ENCODE measurements at places on chromosomes 4 and X. TPM values are rescaled to one million over a fixed set of nuclear protein-coding genes. Genes with fewer than 3 reads are reported as not detected.

DNA sequence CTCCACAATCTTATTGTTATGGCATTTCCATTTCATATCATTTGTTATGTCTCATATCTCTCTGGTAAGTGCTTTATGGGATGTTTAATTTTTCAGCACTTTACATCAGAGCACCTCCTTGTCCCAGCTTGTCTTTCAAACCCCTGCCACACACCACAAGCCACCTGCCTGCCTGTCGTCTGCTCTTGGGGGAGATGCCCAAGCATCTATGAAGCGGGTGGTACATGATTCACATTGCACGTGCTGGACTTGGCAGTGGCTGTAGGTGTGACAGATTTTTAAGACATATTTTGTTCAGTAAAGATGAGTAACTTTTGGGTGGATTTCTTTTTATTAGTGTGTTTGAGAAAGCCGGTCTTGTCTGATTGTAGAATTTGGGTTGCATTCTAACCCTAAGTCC is 14.2 kb upstream of the SPATA4 start:
- no peak overlapping the region for H3K27ac ChIP-seq
- H3K27me3 ChIP-seq, result peaks cover 4% of the 10 kb centered on the region
- no peak for DNase-seq
- no peaks in the 10 kb centered on the region for H3K4me1 ChIP-seq
- no peaks in the 10 kb centered on the region for H3K36me3 ChIP-seq
- no peak overlapping the region for H3K4me3 ChIP-seq

- no peaks in the 10 kb centered on the region for H3K27me3 ChIP-seq
- H3K4me3 ChIP-seq, result no peak overlapping the region
- DNase-seq, result no peak
- no peaks in the 10 kb centered on the region for H3K4me1 ChIP-seq
Observed at GRCh38 chrX:37599729-37600128, 28.3 kb downstream of the LANCL3 start.

DNA sequence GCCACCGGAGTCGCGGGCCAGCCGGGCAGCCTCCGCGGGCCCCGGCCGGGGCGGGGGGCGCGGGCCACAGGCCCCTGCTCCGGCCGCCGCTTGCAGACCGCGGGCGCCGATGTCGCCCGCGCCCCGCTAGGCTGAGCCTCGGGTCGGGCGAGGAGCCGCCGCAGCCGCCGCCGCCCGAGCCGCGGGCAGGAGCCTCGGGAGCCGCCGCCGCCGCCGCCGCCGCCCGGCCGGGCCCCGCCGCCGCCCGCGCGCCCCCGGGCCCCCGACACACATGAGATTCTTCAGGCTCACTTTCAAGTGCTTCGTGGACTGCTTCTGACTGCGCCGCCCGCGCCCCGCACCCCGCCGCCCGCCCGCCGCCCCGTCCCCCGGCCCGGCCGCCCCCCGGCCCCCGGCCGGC is 345 bp downstream of the SLC6A8 start:
- H3K36me3 ChIP-seq, result no peaks in the 10 kb centered on the region
- no peaks in the 10 kb centered on the region for H3K27me3 ChIP-seq
- H3K4me3 ChIP-seq, result no peak overlapping the region
- no peak overlapping the region for H3K27ac ChIP-seq

- H3K4me3 ChIP-seq, result no peak overlapping the region
- peaks cover 74% of the 10 kb centered on the region for H3K4me1 ChIP-seq
- DNase-seq, result no peak
- H3K27me3 ChIP-seq, result no peaks in the 10 kb centered on the region
- H3K36me3 ChIP-seq, result no peaks in the 10 kb centered on the region
- H3K27ac ChIP-seq, result peak overlapping the region; percentile 69
Observed at GRCh38 chr4:76757418-76757939, 140.5 kb downstream of the SOWAHB start.

- no peak overlapping the region for H3K4me3 ChIP-seq
- H3K27me3 ChIP-seq, result no peaks in the 10 kb centered on the region
- H3K27ac ChIP-seq, result no peak overlapping the region
- H3K36me3 ChIP-seq, result no peaks in the 10 kb centered on the region
Observed at GRCh38 chr4:131054489-131055019, 1958.6 kb downstream of the C4orf33 start.

DNA sequence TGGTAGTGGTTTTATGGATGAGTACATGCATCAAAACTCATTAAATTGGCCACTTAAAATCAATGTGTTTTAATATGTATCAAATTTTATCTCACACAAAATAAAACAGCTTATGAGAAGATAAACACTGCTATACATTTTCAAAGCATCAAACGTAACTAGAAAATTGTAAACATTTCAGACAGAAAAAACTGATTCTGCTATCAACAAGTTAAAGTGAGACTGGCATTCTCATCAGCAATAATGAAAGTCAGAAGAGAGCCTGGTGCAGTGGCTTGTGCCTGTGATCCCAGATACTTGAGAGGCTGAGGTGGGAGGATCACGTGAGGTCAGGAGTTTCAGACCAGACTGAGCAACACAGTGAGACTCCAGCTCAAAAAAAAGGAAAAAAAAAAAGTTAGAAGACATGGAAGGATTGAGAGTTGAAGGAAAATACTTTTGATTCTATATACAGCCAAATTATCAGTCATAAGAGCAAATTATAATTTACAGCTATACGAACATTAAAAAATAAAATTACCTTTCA is 2.9 kb downstream of the TBCK start:
- DNase-seq, result no peak
- H3K36me3 ChIP-seq, result peaks cover 8% of the 10 kb centered on the region
- H3K4me1 ChIP-seq, result peaks cover 33% of the 10 kb centered on the region
- peak overlapping the region; percentile 93 for H3K27ac ChIP-seq
- peak overlapping the region; percentile 8 for H3K4me3 ChIP-seq

DNA sequence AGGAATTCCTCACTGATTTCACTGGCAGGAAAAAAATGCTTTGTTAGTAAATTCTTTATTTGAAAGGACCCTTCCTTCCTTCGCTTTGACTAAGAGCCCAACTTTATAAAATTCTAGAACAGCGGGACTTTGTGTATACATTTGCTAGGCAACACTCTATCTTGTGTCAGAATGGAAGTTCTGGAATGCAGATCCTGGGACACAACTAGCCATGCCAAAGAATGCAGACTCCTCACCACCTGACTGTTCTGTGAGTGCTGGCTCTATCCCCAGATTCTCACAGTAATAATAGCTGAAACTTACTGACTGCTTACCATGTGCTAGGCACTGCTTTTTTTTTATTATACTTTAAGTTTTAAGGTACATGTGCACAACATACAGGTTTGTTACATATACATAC is 73.3 kb upstream of the ZDHHC15 start:
- H3K4me3 ChIP-seq, result no peak overlapping the region
- DNase-seq, result no peak
- H3K36me3 ChIP-seq, result no peaks in the 10 kb centered on the region
- no peaks in the 10 kb centered on the region for H3K4me1 ChIP-seq
- no peaks in the 10 kb centered on the region for H3K27me3 ChIP-seq

DNA sequence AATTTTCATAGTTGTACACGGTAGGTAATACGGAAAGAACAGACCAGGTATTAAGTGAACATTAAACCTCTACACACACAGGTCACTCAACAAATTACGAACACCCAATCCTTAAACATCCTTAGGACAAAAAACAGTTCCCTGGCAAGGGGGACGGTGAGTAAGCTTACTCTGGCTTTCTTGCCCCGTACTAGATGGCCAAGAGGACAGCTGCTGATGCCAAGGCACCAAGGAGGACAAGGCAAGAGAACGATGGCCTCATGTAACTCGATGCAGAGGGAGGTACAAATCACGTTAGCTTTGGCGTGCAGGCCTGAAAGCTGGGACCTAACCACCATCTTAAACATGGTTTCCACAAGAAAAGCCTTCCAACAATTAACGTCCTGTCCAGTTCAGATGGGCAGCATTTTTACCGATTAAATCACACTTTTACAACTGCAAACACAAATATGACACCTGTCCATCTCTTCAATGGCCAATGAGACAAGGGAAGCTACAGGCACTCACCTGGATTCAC is 23.7 kb downstream of the FAT1 start:
- H3K27ac ChIP-seq, result peak overlapping the region; percentile 94
- no peak for DNase-seq
- H3K27me3 ChIP-seq, result no peaks in the 10 kb centered on the region
- peaks cover 32% of the 10 kb centered on the region for H3K36me3 ChIP-seq

DNA sequence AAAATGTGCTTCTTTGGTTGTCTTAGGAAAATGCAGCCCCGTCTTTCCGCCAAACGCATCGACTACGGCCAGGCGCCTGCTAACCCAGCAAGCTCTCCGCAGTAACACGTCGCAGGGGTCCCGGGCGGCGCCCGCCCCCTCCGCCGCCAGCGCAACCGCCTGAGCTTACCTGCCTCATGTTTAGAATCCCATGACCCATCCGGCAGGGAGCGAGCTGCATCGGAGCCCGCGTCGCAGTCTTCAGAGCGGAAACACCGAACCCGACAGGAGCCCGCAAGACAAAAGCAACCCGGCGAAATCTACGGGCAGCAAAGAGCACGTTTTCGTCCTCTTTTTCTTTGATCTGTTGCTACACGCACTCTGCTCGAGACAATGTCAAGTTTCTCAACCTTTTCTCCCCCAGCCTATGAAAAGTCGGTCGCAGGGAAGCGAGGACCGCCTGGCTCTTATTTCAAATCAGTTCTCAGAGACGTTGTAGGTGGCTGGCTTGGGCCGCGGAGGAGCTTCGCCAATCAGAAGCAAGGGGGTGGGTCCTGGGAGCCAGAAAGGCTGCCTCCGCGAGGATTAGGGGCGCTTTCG is at the start of gene MID1:
TSS of gene MID1 (minus strand) at position 465 of the 579 bp plus-strand sequence. CDS start 53,038 bp downstream, outside the sequence.
- no peak for DNase-seq
- no peaks in the 10 kb centered on the region for H3K36me3 ChIP-seq
- H3K4me1 ChIP-seq, result peaks cover 45% of the 10 kb centered on the region
- H3K27ac ChIP-seq, result peak within 1 kb of the TSS; percentile 91

- no peak for DNase-seq
- H3K27me3 ChIP-seq, result peaks cover 38% of the 10 kb centered on the region
- no peak overlapping the region for H3K4me3 ChIP-seq
- no peaks in the 10 kb centered on the region for H3K36me3 ChIP-seq
- H3K27ac ChIP-seq, result no peak overlapping the region
Observed at GRCh38 chr4:8079031-8079885, 79.4 kb downstream of the ABLIM2 start.

- no peaks in the 10 kb centered on the region for H3K36me3 ChIP-seq
- no peak for DNase-seq
- H3K27me3 ChIP-seq, result peaks cover 25% of the 10 kb centered on the region
- no peak overlapping the region for H3K4me3 ChIP-seq
- no peak overlapping the region for H3K27ac ChIP-seq
Observed at GRCh38 chr4:109996526-109996925, 83.8 kb downstream of the EGF start.

GRCh38 chr4:177770776-177771175 is 328.5 kb upstream of the AGA start:
- H3K27ac ChIP-seq, result no peak overlapping the region
- H3K36me3 ChIP-seq, result no peaks in the 10 kb centered on the region
- no peak overlapping the region for H3K4me3 ChIP-seq
- H3K4me1 ChIP-seq, result no peaks in the 10 kb centered on the region
- peaks cover 3% of the 10 kb centered on the region for H3K27me3 ChIP-seq
- no peak for DNase-seq

DNA sequence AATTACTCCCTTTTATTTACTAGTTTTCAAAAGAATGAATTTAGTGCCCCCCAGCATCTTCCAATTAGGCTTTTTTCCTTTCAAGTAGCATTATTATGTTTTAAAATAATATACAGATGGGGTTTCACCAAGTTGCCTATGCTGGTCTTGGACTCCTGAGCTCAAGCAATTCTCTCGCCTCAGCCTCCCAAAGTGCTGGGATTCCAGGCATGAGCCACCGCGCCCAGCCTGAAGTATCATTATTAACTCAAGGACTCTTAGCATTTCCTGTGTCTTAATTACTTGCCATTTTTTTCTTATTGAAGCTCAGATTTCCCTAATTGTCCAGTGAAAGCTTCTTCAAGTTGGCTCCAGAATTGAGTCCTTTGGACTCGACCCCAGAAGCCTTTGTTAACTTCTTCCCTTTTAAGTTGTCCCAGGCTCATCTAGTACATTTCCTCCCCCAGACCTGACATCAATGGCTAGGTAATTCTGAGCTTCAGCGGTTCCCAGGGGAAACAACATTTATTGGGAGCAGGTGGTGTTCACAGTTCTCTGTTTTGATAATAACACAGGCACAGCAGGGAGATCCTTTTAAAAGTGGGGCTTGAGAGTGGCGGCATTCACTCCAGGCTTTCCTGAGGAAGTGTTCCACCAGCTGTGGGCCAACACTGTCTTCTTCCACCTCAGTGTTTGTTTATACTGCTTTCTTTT is 10.0 kb downstream of the SAT1 start:
- H3K36me3 ChIP-seq, result no peaks in the 10 kb centered on the region
- H3K4me3 ChIP-seq, result no peak overlapping the region
- H3K27ac ChIP-seq, result no peak overlapping the region
- no peaks in the 10 kb centered on the region for H3K27me3 ChIP-seq

GRCh38 chr4:173182403-173182802 is 13.8 kb downstream of the GALNT7 start:
- peak overlapping the region; percentile 89 for H3K27ac ChIP-seq
- no peaks in the 10 kb centered on the region for H3K27me3 ChIP-seq
- H3K36me3 ChIP-seq, result no peaks in the 10 kb centered on the region
- H3K4me3 ChIP-seq, result peak overlapping the region; percentile 16
- peaks cover 66% of the 10 kb centered on the region for H3K4me1 ChIP-seq

GRCh38 chr4:106816496-106816895 is 219.6 kb downstream of the DKK2 start:
- peaks cover 32% of the 10 kb centered on the region for H3K27me3 ChIP-seq
- H3K4me3 ChIP-seq, result no peak overlapping the region
- H3K36me3 ChIP-seq, result peaks cover 2% of the 10 kb centered on the region
- DNase-seq, result no peak

DNA sequence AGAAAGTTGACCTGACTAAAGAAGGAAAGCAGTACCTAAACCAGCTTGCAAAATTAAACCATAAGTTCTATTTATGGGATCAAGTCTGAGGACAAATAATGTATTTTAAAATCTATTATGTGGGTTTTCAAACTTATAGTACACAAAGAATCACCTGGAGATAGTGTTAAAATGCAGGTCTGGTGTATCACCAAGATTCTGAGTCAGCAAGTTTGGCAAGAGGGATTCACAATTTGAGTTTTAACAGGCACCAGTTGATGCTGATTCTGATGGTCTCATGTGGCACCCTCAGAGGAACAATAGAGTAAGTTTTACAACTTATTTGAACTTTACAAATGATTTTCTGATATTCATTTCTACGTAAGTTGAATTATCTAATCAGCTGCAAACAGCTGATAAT is 9.1 kb upstream of the STATH start:
- H3K27ac ChIP-seq, result no peak overlapping the region
- no peak for DNase-seq
- H3K4me3 ChIP-seq, result no peak overlapping the region

GRCh38 chrX:44042116-44042515 is 68.9 kb upstream of the NDP start:
- H3K36me3 ChIP-seq, result no peaks in the 10 kb centered on the region
- no peak for DNase-seq
- no peaks in the 10 kb centered on the region for H3K27me3 ChIP-seq
- no peaks in the 10 kb centered on the region for H3K4me1 ChIP-seq
- no peak overlapping the region for H3K27ac ChIP-seq

The UTP14A gene
- 20.8 TPM for total RNA-seq

The SMIM31 gene
- total RNA-seq, result not detected

The IL15 gene
- 3.8 TPM for total RNA-seq

The ELF2 gene
- 51.0 TPM for total RNA-seq

The UXT gene
- 77.7 TPM for total RNA-seq

The NLGN3 gene
- 0.51 TPM for total RNA-seq

The SPIN2B gene
- total RNA-seq, result 17.7 TPM

The UBA1 gene
- total RNA-seq, result 347 TPM

The CLTRN gene
- total RNA-seq, result not detected

The FOXR2 gene
- total RNA-seq, result not detected

The EMD gene
- 68.9 TPM for total RNA-seq

The UGT2A1 gene
- total RNA-seq, result not detected

The PRSS12 gene
- 15.3 TPM for total RNA-seq

The SLIT2 gene
- total RNA-seq, result 55.6 TPM

The CSN1S1 gene
- total RNA-seq, result not detected
